ENCODE measurements at places on chromosomes 11 and 22.

GRCh38 chr22:24841261-24841660 is 35.2 kb downstream of the SGSM1 start:
- no peak for DNase-seq

GRCh38 chr11:68783216-68783821 is 32.0 kb upstream of the TESMIN start:
- no peak for DNase-seq

- peak; percentile 58 for DNase-seq
These were observed 54.1 kb upstream of the ARHGAP42 start for GRCh38 chr11:100632941-100633452.

DNA sequence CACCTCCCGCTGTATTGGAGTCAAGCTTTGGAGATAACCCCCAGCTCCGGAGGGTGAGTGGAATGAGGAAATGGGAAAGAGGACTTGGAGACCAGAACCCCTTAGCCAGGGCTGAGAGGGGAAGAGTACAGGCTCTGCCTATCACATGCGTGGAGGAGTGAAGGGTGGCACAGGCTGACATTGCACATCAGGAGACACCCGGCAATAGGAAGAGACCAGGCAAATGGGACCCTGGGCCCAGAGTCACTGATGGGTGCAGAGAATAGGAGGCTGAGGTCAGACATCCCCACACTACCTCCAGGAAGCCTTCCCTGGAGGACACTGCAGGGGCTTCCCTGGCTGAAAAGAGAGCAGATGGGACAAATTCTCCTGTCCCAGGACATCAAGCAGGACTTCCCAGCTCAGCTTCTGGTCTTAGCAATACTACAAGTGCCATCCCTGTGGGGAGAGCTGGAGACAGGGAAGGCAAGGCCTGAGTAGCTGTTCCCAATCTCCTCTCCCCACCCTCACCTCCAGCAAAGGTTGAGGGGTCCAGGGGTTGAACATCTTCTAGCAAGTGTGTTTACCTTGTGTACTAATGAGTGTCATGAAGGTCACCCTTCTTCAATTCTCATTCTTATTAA is 160.7 kb downstream of the BUD13 start:
- DNase-seq, result no peak

GRCh38 chr22:27715106-27715505 is 86.5 kb downstream of the MN1 start:
- DNase-seq, result peak; percentile 81
